Putamen (tissue), 1 donor: ENCODE measurements at places on chromosomes 16 and 17.
A peak's percentile ranks its signal among the peaks of the same experiment; 100 is the strongest.

DNA sequence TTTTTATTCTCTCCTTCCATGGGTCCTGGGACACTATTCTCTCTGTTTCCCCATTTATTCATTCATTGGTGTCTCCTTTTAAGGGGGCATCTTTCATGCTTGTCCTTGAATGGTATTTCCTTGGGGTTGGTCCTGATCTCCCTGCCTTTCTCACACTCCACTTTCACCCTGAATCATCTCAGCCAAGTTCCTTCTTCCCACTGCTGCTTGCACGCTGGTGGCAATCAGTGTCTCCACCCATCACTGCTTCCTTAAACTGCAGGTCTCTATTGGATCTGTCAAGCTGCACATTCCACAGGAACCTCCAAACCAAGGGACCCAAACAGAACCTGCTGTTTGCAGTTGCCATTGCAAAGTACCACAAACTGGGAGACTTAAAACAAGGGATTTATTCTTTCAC, 89.3 kb upstream of the SDK2 start:
- DNase-seq, result no peak

- DNase-seq, result no peak
Observed at GRCh38 chr17:14986127-14986526, 279.0 kb downstream of the PMP22 start.

GRCh38 chr17:7014995-7015958, 2.9 kb downstream of the RNASEK start:
- no peak for DNase-seq

DNA sequence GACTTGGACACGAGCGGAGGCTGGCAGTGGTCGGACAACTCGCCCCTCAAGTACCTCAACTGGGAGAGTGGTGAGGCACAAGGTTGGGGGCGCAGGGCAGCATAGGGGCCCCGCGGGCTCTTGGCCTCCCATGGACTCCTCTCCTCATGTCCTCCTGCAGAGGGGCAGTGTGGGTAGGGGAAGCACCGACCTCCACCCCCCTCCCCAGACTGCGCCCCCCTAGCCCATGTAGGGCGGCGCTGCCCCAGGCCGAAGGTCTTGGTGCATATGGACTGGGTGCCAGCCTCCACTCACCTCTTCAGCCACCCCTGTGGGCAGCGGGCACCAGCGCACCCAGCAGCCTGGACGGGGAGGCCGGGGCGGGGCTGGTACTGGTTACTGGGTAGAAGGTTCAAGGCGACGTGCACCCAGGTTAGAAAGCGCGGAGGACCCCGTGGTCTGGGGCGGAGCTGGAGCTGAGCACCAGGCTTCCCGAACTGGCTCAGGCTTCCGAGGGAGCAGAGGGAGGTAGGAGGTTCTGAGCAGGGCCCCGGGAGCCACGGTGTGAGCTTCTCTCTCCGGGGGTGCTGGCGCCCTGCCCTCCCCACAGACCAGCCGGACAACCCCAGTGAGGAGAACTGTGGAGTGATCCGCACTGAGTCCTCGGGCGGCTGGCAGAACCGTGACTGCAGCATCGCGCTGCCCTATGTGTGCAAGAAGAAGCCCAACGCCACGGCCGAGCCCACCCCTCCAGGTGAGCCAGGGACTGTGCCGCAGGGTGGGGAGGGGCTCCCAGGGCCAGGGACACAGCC, 39.5 kb downstream of the MRC2 start:
- no peak for DNase-seq

- no peak for DNase-seq
Observed at GRCh38 chr16:69319381-69319780, 8.2 kb downstream of the VPS4A start.

DNA sequence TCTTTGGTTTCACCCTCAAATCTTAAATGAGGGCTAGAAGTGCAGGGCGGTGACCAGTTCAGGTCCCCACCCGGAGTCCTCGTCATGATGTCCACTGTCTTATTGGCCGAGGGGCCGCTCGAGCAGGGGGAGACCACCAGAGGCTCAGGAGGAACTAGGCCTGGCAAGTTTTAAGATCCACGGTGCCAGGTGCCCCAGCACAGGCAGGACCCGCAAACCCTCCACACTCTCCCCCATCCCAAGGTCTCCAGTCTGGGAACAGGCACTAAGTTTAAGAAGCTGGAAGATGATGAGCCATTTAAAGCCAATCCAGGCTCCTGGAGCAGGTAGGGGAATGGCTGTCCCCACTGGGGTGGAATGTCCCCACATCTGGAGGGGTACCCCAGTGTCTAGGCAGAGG, 4.1 kb downstream of the DLX3 start:
- no peak for DNase-seq

GRCh38 chr17:57527221-57528057, 217.7 kb downstream of the CCDC182 start:
- no peak for DNase-seq

DNA sequence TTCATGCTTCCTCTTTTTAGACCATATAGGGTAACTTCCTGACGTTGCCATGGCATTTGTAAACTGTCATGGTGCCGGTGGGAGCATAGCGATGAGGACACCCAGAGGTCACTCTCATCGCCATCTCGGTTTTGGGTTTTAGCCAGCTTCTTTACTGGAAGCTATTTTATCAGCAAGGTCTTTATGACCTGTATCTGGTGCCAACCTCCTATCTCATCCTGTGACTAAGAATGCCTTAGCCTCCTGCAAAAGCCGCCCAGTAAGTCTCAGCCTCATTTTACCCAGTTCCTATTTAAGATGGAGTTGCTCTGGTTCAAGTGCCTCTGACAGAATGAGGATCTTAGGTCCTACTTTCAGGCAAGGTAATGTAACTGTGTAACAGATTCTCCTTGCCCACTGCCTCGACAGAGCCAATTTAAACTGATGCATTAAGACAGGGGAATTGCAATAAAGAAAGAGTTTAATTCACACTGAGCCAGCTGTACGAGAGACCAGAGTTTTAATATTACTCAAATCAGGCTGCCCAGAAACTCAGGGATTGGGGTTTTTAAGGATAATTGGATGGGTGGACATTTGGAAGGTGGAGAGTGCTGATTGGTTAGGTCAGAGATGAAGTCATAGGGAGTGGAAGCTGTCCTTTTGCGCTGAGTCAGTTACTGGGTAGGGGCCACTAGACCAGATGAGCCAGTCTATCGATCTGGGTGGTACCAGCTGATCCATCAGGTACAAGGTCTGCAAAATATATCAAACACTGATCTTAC, 59.9 kb upstream of the ATF7IP2 start:
- DNase-seq, result no peak

DNA sequence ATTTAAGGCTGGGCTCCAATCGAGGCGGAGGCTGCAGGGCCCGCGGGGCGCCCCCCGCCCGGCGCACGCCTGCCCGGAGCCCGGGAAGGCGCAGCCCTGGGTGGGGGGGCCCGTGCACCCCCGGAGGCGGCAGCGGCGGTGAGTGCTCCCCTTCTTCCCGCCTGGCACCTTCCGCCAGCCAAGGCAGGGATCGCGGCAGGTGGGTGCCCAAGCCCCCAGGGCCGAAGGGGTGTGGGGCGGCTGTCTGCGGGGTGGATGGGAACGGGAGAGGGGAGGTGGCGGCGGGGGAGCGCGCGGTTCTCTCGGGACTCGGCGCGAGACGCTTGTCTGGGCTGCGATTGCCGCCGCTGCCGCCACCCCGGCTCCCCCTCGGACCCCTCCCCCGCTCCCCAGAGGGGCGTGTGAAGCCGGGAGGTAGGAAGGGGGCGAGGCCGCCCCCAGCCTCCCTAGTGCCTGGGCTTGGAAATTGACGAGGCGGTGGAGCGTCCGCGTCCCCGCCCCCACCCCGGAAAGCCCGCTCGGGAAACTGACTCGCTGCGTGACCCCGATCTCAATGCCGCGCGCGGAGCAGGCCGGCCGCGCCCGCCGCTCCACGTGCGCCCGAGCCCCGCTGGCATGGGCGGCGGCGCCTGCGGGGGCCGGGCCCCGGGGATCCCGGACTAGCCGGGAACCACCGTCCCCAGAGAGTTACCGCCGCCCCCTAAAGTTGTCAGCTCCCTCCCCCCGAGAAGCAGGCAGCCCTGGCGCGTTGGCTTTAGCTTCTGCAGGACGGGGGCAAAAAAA, 231.5 kb downstream of the MRTFB start:
- no peak for DNase-seq

GRCh38 chr16:674968-675883, at the start of gene RHBDL1:
TSS of gene RHBDL1 (plus strand) at chr16:675671. CDS start at chr16:675791, 120 bp downstream.
- no peak for DNase-seq

- DNase-seq, result no peak
Observed at GRCh38 chr17:42424991-42425610, 2.0 kb upstream of the CAVIN1 start.

GRCh38 chr17:2929881-2930533, 133.4 kb downstream of the OR1D5 start:
- DNase-seq, result no peak

DNA sequence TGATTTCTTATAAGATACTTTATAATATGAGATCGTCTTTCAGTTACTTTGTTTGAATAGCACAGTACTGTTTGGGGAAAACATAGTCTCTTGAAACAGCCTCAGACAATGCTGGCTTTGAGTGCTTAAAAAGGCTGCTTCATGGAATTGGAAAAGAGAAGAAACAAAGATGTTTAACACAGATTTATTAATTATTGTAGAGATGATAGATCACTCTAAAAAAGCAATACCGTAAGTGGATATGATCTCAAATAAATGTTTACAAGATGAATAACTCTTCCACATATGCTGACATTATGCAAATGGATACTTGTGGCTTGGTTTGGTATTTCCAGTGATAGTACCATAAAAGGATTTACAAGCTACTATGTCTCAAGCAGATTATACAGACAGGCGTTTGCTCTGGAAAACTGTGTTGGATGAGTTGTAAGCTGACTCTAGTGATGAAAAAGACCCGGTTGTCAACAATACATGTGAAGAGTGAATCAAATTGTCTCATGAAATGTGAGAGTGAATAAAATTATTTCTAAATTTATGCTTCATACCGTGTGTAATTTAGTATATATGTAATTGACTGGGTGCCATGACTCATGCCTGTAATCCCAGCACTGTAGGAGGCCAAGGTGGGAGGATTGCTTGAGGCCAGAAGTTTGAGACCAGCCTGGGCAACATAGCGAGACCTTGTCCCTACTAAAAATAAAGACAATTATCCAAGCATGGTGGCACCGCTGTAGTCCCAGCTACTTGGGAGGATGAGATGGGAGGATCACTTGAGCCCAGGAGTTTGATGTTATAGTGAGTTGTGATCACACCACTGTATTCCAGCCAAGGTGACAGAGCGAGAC, 105.4 kb downstream of the FTO start:
- DNase-seq, result no peak

GRCh38 chr16:50437769-50438437, 69.1 kb upstream of the BRD7 start:
- DNase-seq, result no peak

GRCh38 chr17:80742581-80743180, 198.0 kb downstream of the RPTOR start:
- no peak for DNase-seq

DNA sequence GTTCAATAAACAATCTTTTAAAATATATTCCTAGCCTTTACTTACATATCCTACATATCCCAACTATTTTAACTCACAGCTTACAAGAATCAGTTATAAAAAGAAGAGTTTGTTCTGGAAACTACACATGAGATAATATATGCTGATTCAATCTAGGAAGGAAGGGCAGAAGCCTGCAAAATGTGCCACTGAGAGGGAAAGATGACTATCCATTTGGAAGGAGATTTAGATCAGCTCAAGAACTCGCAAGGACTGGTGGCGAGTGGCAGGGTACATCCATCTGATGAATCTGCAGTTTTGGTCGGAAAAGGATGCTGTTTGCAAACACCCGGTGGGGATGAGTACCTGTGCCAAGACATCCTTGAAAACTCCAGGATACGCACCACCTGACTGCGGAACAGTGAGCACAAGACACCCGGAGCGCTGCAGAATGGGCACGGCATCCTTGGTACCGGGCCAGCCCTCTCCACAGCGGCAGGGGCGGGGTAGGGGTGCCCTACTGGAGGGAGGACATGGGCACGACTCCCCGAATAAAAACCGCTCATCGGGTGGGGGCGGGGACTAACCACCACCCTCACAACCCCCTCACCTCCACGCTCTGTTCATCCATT, 723 bp downstream of the TRIM37 start:
- DNase-seq, result peak; percentile 65

DNA sequence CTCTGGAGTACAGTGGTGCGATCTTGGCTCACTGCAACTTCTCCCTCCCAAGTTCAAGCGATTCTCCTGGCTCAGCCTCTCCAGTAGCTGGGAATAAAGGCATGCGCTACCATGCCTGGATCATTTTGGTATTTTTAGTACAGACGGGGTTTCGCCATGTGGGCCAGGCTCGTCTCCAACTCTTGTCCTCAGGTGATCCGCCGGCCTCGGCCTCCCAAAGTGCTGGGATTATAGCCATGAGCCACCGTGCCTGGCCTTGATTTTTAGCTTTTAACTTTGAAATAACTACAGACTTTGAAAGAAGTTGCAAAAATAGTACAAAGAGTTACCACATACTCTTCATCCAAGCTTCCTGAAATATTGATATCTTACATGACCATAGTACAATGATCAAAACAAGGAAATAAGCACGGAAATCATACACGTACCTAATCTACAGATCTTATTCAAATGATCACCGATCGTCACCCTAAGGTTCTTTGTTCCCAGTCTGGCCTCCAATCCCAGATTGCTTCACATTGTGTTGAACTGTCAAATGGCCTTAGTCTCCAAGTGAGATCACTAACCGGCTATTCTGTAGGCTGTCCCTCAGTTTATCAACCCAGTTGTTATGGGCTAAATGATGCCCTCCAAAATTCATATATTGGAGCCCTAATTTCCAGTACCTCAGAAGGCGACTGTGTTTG, 18.4 kb downstream of the NPIPA1 start:
- no peak for DNase-seq

DNA sequence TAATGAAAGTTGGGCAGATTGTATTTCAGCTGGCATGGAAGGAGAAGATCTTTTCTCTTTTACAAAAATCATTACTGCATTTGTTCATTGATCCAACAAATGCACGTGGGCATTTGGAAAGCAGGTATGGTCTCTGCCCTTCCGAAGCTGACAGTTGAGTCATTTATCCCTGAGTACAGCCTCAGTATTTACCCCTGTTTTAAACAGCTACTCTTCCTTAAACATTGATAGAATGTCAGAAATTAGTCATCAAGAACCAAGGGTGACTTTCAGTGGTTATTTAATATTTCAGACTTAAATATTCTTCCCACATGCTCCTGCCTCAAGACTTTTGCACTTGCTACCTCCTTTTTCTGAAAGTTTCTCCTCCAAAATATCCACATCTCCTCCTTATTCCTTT, 226.7 kb upstream of the HSBP1 start:
- DNase-seq, result no peak

GRCh38 chr17:64212122-64212521, 50.9 kb downstream of the TEX2 start:
- DNase-seq, result no peak

GRCh38 chr16:23469814-23470213, 16.8 kb upstream of the COG7 start:
- no peak for DNase-seq

DNA sequence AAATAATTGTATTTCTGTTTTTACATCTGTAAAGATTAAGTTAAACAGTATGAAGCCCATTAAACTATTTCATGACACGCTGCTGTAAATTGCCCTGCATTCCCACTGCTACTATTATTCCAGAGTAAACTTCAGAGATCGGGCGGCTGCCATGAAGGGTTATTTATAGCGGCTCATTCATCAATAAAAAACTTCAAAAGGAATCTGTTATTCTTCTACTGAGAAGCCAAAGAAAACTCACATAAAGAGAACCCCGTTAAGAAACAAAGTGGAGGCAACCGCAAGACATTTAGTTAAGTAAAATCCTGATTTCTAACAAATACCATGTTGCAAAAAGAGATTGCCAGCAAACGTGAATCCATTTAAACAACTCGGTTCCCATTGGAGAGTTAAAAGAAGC, 16.4 kb downstream of the FOXL1 start:
- no peak for DNase-seq

GRCh38 chr16:46862555-46863447, 21.4 kb upstream of the GPT2 start:
- no peak for DNase-seq

GRCh38 chr16:17566075-17566474, 95.3 kb upstream of the XYLT1 start:
- DNase-seq, result no peak
